Activated CD4-positive, alpha-beta T cell treated with anti-CD3 and anti-CD28 coated beads, Interleukin-2, amount 50 U/mL, for 4 hours (primary cell): ENCODE measurements at places on chromosomes 3 and 15.

- DNase-seq: no peak
These were observed 107.5 kb downstream of the EOMES start for GRCh38 chr3:27614592-27614991.

DNA sequence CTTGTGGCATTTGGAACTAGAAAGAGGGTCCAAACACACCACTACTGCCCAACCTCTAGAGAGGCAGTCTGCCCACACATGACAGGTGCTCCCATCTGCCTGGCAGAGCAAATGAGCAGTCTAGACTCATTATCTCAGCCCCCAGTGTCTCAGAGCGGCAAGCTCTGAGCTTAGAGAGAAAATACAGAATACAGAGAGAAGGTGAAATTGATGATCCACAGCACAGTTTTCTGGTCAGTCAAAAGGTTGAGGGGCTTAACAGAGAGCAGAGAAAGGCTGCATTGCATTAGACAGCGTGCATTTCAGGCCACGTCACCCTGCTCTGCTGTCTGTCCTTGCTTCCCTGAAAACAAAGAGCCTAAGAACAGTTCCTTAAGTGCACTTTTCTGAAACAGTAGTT lies 135.1 kb downstream of the KCNMB2 start:
- DNase-seq: no peak

DNA sequence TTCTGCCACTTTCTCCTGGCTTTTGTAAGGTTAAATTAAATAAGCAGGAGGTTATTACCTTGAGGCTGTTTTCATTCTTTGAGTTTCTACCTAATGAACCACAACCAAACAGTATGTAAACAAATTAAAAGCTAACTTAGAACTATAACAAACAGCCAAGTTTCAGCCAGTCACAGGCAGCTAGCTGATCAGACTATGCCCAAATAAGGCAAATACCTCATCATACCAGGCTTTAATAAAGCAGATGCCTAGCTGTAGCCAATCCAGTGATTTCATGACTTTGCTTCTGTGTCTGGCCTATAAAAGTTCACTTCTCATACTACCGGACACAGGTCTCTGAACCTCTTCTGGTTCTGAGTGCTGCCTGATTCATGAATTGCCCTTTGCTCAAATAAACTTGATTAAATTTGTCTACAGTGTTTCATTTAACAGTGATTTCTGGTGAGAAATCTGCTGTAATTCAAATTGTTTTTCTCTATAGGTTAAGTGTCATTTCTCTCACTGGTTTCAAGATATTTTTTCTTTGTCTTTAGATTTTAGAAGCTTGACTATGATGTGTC lies 24.2 kb downstream of the SH3GL3 start:
- no peak for DNase-seq

DNA sequence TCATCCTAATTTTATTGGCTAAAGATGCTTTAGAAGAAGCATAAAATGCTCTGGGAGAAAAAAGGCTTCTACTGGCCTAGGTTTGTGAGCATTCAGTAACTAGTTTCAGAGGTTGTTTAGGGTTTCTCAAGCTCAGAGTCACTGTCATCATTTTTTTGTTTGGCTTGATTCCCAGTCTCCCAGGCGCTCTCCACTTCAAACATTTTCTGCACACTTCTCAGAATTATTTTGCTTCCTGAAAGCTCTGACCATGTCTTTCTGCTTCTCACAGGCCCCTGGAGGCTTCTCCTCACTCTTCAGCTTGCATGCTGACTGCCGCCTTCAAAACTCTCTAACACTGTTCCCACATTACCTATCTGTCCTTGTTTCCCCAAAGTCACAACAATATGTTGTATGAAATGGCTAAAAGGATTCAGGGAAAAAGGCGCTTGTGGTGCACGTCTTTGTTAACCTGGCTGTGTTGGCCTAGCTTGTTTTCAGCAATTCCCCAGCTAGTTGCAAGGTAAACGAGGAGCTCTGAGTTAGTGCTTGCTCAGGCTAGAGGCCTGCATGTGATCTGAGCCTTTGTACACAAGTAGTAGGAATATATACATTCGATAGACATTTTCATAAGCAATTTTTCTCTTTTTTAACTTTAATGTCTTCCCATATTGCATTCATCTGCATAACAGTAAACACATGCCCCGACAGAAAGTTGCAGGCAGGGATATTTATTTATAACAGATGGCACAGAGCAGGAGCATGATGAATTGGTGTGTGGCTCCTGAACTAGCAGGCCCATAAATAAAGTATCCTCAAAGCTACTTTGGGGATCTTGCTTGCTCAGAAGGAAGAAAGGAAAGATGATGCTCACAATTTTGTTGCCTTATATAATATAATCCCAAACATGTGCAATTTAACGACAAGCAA lies 129.2 kb upstream of the DPH6 start:
- DNase-seq: no peak

DNA sequence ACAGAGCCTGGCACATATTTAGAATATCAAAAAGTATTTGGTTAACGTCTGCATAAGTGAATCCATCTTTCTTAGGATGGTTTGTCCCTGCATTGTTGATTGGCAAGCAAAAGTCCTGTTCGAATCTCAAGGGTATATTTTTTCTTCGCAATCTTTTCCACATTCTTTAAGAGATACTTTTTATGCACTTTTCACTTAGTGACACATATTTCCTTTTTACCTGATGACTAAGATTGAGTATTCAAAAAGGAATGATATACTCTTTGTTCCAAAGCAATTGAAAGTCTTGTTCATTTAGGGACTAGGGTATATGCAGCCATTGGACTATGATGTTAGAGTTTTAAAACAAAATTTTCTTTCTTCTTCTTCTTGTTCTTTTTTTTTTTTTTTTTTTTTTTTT lies 349.9 kb downstream of the NLGN1 start:
- DNase-seq: no peak

DNA sequence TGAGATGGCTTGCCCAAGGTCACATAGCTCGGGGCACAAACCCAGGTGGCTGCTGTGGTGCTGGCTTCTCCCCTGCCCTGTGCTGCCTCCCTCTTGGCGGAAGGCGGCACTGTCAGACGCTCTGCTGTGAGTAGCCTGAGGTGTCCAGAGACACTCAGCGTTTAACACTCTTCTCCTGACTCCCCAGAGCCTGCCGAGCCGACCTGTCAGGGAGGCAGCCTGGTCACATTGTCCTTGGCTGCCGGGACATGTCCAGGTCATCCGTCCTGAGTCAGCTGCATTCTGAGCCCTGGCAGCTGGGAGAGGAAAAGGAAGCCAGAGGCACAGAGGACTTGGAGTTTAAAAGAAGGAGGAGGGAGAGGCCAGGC lies 4.7 kb downstream of the LMAN1L start:
- no peak for DNase-seq

DNA sequence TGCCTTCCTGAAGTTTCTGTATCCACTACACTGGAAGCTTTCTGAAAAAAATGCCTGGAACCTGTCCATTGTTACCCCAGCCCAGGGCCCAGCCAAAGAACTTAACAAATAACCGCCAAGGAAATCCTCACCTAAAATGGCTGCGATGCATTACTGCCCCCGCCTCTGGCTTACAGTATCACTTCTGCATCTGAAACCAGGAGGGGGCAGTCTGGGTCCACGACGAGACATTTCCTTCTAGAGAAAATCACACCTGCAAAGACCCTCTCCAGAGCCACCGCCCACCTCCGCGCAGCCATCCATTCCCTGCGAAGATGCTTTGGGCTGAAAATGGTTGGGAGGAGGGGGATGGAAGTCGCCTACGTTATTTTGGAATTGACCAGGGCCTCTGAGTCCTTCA lies 22.4 kb upstream of the CELF6 start:
- peak; percentile 34 for DNase-seq

DNA sequence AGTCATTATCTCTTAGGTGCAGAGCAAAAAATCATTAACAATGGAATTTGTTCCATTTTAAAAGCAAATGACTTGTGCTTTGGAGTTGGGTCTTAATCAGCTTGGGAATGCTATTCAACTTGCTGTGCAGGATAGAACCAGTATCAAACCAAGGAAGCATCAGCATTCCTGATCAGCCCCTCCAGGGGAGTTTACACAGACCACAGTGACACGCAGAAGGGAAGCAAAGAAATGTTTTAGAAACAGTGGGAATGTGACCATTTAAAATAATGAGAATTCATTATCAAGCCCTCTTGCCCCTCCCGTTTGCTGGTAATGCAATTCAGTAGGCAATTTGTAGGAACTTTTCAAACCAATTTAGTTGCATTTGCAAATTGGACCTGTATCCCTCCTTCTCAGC lies 155.1 kb downstream of the LRTM1 start:
- DNase-seq: no peak

- no peak for DNase-seq
These were observed 57.3 kb upstream of the DPH6 start for GRCh38 chr15:35603301-35603700.

DNA sequence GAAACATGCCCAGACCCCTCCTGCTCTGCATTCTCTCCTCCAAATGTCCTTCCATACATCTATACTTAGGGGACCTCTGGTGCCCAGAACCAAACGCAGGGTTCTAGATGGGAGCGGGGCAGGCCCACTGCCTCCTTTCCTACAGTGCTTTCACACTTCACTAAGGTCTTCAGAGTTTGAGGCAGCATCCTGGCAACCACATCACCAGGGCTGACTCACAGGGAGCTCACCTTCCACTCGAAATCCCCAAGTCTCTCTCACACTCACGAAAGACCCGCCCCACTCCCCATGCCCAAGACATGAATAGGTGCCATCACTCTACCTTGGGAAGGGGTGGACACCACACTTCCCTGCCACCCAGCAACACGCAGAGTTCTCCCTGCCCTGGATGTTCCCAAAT lies 18.9 kb downstream of the HOMER2 start:
- no peak for DNase-seq

- no peak for DNase-seq
These were observed 73.1 kb upstream of the SPATA12 start for GRCh38 chr3:56987238-56987895.
